NCI-H748 treated with DMSO at 0.1 percent for 48 hours (cell line): ENCODE measurements at places on chromosomes 1 and 21.
A peak's percentile ranks its signal among the peaks of the same experiment; 100 is the strongest.

DNA sequence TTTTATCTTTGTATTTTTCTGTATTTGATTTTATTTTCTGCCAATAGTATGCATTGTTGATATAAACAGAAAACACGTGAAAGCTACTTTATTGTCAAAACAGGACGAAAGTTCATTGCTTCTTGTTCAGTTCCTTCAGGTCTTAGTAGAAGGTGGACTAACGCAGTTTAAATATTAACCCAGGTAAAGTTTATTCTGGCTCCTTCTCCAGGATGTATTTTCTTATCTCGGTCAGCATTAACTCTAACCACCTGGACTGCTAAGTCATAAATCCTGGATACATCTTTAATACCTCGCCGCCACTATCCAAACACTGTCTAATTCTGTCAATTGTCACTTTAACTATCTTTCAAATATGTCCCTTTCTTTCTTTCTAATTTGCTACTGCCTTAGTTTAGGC lies 5.7 kb upstream of the SOAT1 start:
- no peak for DNase-seq

DNA sequence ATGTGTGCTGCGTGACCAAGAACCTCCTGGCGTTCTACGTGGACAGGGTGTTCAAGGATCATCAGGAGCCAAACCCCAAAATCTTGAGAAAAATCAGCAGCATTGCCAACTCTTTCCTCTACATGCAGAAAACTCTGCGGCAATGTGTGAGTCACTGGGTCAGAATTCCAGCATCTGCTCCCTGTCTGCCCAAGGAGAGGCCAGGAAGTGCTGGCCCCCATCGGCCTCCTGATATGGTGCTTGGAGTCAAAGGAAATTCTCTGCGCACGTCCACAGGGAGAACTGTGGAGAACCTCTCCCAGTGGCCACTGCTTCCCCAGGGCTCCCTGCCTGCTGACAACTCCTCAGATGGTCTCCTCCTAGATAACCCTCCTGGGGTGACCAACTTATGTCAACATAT lies 25.6 kb upstream of the IL20 start:
- DNase-seq = no peak

DNA sequence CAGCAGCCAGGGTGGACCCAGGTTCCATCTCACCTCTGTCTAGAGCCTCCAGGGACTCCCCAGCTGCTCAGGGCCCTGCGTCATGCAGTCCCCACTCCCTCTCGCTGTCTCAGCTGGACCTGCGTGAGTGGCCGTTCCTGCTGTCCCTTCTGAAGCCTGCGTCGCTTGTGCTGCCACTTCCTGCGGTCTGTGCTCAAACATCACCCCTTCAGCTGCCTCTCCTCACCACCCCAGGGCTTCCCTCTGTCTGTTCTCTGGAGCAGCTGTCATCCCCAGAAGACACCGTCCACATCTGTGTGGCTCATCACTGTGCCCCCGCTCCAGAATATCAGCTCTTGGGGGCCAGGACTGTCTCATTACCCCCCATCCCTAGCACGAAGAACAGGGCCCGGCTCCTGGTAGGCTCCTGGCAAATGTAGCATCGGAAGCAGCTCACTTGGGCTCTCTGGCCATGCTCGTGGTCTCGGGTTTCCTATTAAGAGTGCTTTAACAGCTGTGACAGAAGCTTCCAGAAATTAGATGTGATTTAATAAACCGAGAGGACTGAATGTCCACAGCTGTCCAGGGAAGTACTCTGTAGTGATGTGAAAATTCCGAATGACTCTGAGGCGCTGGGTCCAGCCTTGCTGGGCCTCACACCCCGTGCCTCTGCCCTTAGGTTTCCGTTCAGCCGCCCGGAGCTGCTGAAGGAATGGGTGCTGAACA lies 3.3 kb downstream of the THAP3 start:
- DNase-seq = no peak

GRCh38 chr1:41661428-41662060 lies 177.1 kb upstream of the EDN2 start:
- DNase-seq = peak; percentile 72

- DNase-seq = no peak
Observed at GRCh38 chr1:157469752-157470675, 82.3 kb downstream of the FCRL5 start.

GRCh38 chr1:71645015-71645414 lies 564.2 kb upstream of the ZRANB2 start:
- DNase-seq = no peak

GRCh38 chr1:6824665-6825368 lies 39.6 kb downstream of the CAMTA1 start:
- no peak for DNase-seq

DNA sequence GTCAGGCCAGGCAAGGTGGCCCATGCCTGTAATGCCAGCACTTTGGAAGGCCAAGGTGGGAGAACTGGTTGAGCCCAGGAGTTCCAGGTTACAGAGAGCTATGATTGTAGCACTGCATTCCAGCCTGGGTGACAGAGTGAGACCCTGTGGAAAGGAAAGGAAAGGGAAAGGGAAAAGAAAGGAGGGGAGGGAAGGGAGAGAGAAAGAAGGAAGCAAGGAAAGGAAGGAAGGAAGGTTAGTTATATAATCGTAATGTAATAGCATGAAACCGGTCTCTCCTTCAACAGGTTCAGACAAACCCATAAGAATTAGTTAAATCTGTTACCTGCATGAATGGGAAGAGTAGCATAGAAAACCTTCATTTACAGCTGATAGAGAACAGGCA lies 1.2 kb upstream of the PAQR7 start:
- no peak for DNase-seq

DNA sequence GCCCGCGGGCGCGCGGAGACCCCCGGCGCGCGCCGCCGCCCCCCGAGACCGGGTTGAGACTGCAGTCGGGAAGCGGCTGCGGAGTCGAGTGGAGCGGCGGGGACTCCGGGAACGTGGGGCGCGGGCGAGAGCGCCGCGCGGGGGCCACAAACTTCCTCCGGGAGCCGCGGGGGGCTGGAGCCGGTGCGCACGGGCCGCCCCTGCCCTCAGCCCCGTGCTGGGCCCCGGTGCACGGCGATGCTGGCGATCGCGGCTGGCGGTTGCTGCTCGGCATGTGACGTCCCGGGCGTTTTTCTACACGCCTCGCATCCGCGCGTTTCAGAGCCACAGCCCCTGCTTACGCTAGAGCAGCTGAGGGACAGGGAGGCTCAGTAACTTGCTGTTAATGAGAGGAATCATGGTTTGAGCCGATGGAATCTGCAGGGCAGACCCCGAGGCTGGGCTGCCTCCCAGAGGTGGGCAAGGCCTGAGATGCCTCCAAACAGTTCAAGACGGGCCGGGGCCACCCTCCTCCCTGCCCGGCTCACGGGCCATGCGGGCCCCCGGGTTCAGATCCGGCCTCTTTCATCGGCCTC lies 520 bp downstream of the TMEM201 start:
- DNase-seq = no peak

- no peak for DNase-seq
Observed at GRCh38 chr1:95583661-95584210, 349.7 kb downstream of the RWDD3 start.

- no peak for DNase-seq
Observed at GRCh38 chr1:201485184-201485774, 16.3 kb upstream of the PHLDA3 start.

DNA sequence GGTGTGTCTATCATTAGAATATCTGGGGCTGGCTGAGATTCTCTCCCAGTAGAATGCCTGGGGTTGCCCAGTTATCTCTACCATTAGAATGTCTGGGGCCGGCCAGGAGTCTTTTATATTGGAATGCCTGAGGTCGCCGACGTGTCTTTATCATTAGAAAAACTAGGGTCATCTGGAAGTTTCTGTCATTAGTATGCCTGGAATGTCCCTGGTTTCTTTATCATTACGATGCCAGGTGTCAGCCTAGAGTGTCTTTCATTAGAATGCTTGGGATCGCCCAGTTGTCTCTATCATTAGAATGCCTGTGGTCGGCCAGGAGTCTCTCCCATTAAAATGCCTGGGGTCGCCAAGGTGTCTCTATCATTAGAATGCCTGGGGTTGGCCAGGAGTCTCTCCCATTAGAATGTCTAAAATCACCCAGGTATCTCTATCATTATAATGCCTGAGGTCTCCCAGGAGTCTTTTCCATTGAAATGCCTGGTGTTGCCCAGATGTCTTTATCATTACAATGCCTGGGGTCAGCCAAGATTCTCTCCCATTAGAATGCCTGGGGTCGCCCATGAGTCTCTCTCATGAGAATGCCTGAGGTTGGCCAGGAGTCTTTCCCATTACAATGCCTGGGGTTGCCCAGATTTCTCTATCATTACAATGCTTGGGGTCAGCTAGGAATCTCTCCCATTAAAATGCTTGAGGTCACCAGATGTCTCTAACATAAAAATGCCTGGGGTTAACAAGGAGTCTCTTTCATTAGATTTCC lies 53.2 kb downstream of the RNF187 start:
- DNase-seq = no peak

DNA sequence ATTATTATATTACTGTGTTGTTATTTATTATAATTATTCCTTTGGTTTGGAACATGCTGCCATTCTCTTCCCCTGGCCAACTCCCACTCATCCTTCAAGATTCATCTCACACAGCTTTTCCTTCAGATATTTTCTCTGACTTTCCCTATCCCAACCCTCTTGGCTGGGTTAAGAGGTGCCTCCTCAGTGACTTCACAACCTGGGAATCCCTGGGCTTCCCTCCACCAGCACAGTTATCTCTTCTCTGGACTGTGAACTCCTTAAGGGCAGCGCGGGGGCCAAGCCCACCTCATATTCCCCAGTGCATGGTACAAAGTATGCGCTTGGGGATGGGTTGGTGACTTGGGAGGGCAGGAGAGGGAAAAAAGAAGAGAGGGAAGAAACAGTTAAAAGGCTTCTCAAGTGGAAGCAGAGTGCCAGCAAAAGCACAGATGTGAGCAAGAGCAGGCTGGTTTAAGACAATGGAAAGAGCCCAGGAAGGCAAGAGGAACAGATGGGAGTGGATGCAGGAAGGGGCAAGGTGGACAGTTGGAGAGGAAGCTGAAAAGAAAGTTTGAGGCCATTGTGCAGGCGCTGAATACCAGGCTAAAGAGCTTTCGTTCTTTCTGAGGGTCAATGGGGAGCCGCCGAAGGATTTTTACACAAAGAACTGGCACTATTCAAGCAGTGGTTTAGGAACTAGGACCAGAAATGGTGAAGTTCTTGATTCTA lies 132.3 kb downstream of the BEND5 start:
- DNase-seq = no peak

DNA sequence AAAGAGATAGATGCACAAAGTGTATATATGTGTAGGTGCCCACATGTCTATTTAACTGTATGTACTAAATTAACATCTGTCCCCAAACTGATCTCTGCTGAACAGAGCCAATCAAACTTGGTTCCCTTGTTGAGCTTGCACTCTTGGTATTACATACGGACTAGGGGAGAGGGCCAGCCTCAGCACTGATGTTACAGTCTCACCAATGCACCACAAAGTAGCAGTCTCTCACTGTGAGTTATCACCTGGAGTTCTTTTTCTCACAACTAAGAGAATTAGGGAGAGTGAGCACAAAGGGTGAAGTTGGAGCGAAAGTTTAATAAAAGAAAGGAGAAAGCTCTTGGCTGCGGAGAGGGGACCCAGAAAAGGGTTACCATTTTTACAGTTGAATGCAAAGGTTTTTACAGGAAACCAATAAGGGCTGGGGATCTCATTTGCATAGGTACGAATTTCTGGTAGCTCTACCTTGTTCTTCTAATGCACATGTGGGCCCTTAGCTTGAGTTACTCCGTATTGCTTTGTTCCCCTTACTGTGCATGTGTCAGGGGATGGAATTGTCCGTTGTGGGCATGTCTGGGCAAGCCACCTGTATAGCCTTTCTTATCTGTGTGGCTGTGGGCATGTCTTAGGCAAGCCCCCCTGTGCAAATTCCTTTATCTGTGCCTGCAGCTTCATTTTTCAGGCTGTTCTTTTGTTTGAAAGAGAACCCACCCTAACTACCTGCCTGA lies 13.3 kb upstream of the CHI3L2 start:
- DNase-seq = peak; percentile 21

- DNase-seq = no peak
Observed at GRCh38 chr21:18387994-18388393, 15.6 kb downstream of the TMPRSS15 start.

GRCh38 chr21:45643021-45643980 lies at the start of gene PCBP3:
TSS of gene PCBP3 (plus strand) at chr21:45643725. CDS start at chr21:45850086, 206,361 bp downstream.
- peak; percentile 91 for DNase-seq

DNA sequence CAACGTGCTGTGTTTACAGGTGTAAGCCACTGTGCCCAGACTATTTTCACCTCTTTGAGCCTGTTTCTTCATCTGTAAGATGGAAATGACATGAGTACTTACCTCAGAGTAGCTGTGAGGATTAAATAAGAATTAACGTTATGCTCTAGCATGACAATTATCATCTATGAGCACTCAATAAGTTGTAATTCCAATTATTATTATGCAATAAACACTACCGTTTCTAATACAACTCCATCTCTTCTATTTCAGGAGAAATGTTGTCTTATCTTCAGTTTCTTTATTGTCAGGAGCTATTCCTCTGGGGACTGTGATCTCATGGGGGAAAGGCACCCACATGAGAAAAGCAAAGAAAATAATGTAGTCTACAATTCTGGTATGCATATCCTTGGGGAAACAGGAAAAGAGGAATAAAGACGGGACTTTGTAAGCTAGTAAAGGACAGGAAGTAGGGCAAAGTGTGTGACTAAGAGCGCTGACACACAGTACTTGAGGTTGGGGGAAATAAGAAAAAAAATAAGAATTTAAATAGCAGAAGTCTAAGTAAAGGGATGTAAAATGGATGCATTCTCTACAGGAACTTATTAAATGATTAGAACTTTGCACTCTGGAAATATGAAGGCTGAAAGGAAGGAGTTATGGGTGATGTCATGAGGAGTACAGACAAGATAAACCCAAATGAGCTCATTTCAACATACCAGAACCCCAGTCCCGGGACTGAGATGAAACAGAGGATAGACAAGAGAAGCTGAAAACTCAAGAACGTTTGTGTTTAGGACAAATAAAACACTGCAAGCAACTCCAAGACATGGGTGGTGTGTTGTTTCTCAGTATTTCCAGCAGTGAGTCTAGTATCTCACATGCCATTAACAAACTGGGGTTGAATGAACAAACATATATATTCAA lies 9.8 kb downstream of the PHC2 start:
- DNase-seq = no peak

- DNase-seq = no peak
Observed at GRCh38 chr1:205239078-205239477, 11.3 kb downstream of the TMCC2 start.

DNA sequence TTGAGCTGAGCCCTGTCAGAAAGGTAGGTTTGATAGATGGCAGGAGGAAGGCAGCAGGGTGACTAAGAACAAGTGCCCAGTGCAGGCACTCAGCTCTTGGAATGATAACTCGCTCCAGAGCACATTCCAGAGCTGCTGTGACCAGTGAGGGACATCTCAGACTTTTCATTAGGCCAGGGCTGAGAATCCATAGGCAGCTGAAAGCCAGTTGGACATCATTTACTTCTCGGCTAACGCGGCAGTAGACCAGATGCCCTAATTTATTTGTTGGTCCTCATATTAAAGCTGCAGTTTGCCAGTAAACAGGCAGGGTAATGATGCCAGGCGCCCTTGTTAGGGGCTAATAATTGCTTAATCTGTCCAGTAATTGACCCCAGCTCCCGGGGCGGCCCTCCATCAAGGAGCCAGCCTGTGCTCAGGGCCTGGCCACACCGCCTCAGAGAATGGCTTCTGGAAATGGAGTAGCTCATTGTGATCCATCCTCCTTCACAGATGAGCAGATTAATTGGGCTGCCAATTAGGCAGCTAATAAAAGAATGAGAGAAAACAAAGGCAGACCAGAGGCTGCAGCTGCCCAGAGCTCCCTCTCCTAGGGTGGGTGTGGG lies 122.0 kb downstream of the BEND5 start:
- DNase-seq = peak; percentile 68

- DNase-seq = peak; percentile 55
Observed at GRCh38 chr1:71587961-71588360, 507.1 kb upstream of the ZRANB2 start.
